Cortex of kidney (tissue), 1 donor: ENCODE measurements at places on chromosomes 2 and 18.

- DNase-seq = no peak
Observed at GRCh38 chr2:30149513-30149912, 2.7 kb downstream of the YPEL5 start.

DNA sequence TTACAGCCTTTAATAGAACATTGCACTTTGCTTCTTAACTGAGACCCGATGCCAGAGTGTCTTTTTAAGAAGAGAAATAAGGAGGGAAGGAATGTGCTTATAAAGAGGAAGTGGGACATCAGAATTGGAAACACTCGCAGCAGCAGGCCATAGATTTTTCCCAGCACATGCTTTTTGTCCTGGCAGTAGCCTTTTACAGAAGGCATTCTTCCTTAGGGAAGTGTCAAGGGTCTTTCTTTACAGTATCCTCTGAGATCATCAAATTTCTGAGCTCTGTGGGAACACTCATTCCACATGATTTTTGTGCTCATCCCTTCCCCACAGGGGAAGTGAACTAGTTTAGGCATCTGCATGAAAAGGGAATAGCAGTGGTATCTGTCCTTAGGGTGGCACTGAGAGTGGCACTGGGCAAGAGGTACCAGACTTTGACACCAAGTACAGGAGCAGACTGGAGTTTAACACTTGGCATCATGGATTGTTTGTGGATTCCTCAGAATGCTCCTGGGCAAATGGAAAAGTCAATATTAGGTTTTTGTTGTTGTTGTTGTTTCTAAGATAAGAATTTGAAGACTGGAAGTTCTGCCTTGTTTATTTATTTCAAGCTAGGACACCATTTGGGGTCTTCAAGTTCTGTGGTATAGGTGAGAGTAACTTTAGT lies 4.1 kb downstream of the MYO1B start:
- DNase-seq = no peak

DNA sequence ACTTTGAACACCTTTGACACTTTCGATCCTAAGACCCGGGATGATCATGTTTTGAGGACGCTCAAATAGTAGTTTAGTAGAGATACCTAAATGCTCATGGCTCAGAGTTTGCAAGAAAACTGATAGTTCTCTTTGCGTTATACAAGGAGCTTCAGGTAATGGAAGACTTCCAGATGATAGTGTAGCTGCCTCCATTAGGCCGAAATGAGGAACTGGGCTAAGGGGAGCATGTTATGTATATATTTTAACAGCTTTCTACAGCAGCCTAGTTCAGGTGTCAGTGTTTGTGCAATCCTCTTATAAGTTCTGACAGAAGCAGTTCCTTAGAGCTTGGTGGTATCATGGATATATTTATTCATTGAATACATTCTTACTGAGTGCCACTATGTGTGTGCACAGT lies 126.7 kb upstream of the EPC2 start:
- DNase-seq = no peak

GRCh38 chr18:71899707-71900472 lies 644.3 kb downstream of the CBLN2 start:
- DNase-seq = no peak

GRCh38 chr2:9665898-9666297 lies 35.1 kb upstream of the YWHAQ start:
- DNase-seq = no peak

DNA sequence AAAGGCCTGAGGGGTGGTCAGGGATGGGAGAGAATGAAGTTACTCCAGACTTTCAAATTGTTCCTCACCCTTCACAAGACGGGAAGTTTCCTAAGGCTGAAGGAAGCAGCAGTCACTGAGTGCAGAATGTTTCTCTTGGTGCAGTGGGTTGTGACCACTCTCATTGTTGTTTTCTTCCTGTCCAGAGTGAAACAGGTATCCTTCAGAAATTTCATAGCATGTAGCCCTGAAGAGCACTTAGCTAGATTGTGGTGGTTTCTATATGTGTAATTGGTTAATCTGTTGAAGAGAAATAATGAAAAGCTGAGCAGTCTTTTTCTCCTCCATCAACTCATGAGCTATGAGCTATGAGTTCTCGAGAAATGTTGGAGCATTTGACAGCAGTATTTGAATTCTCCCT lies 96.8 kb downstream of the GPD2 start:
- no peak for DNase-seq

- DNase-seq = no peak
Observed at GRCh38 chr2:503288-503999, 173.8 kb downstream of the TMEM18 start.

- DNase-seq = no peak
Observed at GRCh38 chr2:55061523-55062344, 11.5 kb upstream of the RTN4 start.

DNA sequence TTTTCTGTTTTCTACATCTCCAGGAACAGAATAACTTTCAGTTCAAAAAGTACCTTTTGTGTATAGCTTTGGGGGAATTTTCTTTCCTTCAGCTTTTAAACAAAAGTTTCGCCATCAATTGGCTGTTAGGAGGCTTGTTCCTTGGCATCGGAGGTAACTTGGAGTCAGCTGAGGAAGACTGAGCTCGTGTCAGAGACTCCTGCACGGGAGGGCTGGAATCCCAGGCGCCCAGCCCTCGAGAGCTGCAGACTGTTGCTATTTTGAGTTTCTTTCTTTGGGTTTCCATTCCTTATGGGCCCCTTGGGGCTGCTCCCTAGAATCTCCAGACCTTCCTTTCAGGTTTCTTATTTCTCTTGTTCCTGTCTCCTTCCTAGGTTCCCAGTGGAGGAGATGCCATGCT lies 8.1 kb downstream of the EMILIN2 start:
- no peak for DNase-seq

- no peak for DNase-seq
Observed at GRCh38 chr18:55934821-55935220, 346.8 kb upstream of the TCF4 start.

- DNase-seq = no peak
Observed at GRCh38 chr18:63997041-63997440, 27.2 kb downstream of the SERPINB8 start.

- no peak for DNase-seq
Observed at GRCh38 chr18:41396861-41397260, 558.2 kb upstream of the PIK3C3 start.

DNA sequence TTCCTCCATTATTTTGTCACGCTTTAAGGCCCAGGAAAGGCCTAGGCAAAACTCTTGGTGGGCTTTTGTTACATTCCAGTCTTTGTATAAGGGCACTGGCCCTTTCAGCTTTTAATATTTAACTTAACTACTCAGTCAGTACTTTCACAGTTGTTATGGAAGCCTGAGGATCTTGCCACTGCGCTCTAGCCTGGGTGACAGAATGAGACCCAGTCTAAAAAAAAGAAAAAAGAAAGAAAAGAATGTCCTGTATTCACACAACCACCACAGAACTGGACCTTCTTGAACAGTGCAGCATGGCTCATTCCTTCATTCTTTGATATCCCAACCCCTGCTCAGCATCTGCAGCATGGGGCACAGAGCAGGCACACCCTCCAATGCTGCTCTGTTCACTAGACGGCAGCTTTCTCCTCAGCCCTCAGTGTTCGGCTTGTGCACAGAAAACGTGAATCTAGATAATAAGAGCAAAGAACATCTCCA lies 93.4 kb upstream of the MSH2 start:
- no peak for DNase-seq

DNA sequence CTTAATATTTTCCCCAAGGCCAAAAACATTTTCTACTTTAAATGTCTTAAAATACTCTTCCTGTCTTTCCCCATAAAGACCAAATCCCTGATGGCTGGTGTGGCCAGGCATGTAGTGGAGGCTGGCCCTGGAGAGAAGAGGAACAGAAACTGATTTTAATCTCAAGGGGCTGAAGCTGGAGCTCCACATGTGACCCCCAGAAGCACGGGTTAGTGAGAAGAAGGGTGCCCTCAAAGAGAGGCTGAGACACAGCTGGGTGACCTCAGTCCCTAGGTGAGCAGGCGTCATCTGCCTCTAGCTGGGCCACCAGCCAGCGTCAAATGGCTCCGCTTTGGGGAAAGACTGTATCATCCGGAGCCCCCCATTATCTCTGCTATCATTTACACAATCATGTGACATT lies 19.3 kb upstream of the TMEM18 start:
- no peak for DNase-seq

- DNase-seq = no peak
Observed at GRCh38 chr2:60661073-60661738, 94.9 kb upstream of the PAPOLG start.

DNA sequence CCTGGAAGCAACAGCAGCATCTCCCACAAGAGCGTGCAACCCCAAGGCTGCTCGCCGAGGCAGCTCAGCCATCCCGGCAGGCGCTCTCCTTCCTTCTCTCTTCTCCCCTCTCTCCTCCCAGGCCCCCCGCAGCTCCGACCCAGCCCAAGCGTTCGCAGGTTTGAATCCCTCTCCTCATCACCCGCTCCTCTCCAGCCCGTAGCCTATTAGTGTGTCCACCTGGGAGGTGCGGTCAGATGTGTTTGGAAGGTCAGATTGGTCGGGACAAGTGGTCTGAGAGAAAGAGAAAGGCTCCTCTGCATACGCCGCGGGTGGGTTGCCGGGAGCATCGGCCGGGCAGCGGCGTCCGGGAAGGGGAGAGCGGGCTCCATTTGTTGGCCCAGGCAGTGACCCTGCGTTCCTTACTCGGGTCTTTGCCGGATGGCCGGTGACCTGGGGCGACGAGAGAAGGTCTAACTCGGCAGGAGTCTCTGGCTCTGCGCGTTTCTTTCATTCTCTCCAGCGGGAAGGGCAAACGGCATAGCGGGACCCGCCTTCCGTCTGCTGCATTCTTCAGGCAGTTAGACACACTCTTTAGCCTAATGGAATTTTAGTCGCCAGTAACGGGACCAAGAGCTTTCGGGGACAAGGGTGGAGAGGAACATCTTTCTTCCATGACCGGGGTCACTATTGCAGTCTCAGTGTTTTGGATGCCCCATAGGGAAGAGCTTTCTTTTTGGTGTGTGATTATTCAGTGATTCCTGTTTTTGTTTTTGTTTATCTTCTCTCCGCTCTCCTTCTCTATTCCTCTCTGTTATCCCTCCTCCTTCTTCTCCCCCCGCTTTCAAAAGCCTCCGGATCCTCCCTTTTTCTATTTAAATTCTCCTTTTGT lies 1.1 kb upstream of the TMEFF2 start:
- DNase-seq = no peak

- DNase-seq = no peak
Observed at GRCh38 chr2:100137866-100138570, 4.4 kb downstream of the AFF3 start.

DNA sequence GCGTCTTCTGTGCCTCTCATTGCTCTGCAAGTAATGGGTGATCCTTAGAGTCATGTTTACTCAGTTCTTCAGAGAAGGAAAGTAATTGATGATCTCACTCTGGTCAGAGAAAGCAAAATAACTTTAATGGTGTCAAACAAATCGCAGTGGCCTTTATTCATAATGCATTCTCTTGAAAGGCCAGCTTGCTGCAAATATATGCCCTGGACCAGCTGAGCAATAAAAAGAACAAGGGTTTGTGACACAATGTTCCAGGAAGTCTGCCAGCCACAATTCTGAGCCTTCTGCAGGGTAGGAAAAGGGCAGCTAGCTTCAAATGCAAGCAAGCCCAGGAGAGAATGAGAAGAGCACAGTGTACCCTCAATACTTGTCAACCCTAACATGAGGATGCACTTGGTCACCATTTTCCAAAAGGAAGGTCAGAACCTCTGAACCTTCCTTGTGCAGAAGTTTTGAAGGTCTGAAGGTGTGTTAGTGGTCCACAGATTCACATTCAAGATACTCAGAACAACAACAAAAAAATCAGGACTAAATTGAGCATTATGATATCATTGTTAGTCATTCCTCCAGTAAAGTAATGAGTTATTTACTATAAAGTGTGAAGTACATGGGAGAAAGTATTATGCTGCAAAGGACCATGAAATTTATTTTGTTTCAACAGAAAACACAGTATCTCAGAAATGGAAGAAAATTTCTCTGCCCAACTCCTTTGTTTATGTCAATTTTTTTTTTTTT lies 355.6 kb downstream of the PAX3 start:
- no peak for DNase-seq

DNA sequence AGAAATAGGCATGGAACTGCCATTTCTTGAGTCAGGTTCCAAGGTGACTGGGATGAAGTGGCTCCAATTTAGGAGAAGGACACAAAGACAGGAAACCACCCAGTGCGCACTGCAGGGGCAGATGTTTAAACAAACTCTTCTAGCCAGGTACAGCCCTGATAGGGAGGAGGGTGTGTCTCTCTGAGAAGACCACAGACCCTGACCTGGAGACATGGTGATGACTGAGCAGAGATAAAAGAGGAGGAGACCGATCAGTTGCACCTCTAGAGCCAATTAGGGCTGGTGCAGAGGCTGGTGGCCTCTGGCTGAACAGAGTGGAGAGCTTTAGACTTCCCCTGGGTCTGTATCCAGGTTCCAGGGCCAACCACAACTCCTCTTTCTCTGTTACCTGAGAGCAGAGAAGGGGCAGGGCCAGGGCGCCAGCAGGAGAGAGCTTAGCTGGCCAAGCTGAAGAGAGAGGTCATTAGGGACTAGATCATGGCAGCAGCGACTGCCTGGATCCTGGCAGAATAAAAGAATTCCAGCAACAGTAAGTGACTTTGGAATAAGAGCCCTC lies 5.4 kb upstream of the SPOPL start:
- DNase-seq = no peak

DNA sequence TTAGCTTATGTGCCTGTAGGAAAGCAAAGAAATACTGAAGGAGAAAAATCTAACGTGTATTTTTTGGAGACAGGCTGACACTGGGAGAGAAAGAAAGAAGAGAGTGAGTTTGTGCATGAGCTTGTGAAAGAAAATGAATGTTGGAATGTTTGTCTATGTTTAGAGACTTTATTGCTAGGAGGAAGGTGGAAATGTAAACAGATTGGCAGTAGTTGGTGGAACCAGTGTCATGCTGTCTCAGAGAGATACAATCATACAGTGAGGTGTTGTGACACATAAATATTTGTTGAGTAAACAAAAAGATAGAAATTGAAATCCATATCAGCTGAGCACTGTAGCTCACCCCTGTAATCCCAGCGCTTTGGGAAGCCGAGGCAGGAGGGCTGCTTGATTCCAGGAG lies 222.2 kb upstream of the MEIS1 start:
- no peak for DNase-seq

- DNase-seq = no peak
Observed at GRCh38 chr2:137435162-137435561, 529.1 kb upstream of the HNMT start.

DNA sequence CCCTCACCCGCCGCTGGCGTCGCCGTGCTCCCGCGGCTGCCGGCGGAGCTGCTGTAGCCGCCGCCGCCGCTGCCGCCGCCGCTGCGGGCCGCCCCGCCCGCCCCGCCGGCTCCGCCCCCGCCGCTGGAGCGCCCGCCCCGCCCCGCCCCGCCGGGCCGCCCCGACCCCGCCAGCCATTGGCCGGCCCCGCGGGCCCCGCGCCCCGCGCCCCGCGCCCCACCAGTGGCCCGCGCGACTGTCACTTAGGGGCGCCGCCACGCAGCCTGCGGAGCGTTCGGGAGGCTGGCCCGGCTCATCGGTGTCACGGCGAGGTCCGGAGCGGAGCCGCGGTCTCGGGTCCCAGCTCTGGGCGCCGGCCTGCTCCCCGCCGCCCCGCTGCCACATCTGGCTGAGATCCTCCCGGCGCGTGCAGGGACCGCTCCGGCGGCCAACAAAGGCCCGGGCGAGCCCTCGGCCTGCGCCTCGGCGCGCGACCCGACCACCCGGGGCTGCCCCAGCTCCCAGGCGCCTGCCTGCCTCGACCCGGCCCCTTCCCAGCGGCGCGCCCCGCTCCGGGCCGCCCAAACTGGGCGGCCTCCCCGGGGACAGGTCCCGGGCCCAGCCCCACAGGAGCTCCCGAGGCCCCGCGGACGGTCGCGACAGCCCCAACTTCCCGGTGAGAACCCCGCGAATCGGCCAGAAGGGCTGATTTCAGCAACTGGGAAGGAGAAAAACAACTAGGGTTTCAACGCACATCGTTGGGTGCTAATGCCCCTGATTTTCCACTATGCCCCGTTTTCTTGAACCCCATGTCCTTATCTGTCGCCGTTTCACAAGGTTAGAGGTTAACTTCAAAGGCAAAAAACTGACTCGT lies at the start of gene MGAT4A:
MGAT4A (minus strand) TSS at position 92 of the 853 bp plus-strand sequence. CDS start 4,800 bp downstream, outside the sequence.
- DNase-seq = no peak
